ENCODE measurements at places on chromosomes 1 and 21.
A peak's percentile ranks its signal among the peaks of the same experiment; 100 is the strongest.

- no peak for DNase-seq
Observed at GRCh38 chr1:31905681-31906080, 32.5 kb downstream of the PTP4A2 start.

DNA sequence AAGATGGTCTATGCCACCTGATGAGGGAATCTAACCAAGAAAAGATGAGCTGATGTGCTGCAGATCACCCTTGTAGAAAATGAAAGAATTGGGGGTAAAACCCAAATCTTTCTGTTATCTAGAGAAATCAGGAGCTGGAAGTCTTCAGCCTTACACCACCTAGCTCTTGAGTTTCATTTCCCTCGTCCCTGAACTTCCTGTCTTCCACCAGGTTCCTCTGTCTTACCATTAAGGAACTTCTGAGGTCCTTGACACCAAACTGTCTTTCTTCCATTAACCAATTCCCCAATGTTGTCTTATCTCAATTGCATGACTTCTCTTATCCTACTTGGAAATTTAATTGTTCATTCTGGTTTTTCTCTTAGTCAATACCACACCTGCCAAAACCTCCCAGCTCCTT, 31.5 kb downstream of the LPAR3 start:
- no peak for DNase-seq

- DNase-seq, result no peak
Observed at GRCh38 chr21:18000981-18001686, 182.0 kb upstream of the C21orf91 start.

- no peak for DNase-seq
Observed at GRCh38 chr1:147620543-147620942, 49.8 kb downstream of the ACP6 start.

- no peak for DNase-seq
Observed at GRCh38 chr21:39009587-39010225, 173.5 kb downstream of the PSMG1 start.

- peak; percentile 35 for DNase-seq
Observed at GRCh38 chr1:93844262-93845045, 34.6 kb downstream of the DNTTIP2 start.

DNA sequence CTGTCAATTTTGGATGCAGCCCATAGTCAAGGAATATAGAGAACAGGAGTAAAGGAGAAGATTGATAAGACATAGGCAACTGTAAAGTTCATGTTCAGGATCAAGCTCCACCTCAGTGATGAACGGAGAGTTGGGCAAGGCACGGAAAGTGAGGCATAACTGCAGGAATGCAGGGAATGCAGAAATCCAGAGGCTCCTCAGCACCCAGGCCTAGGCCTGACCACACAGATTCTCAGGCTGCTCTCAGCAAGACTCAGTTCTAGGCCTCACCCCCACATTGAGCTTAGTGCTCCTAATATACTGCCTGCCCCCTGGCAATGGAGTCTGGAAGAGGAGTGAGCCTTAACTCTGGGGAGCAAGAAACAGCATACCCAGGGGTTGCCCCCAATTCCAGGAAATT, 36.3 kb upstream of the S1PR1 start:
- DNase-seq, result no peak

All from stimulated activated naive CD8-positive, alpha-beta T cell treated with anti-CD3 and anti-CD28 coated beads, Interleukin-15, amount 100 ng/mL, for 72 hours (primary cell).